MCF 10A (cell line): ENCODE measurements at places on chromosomes 7 and 10. TPM values are rescaled to one million over a fixed set of nuclear protein-coding genes. Genes with fewer than 3 reads are reported as not detected.

DNA sequence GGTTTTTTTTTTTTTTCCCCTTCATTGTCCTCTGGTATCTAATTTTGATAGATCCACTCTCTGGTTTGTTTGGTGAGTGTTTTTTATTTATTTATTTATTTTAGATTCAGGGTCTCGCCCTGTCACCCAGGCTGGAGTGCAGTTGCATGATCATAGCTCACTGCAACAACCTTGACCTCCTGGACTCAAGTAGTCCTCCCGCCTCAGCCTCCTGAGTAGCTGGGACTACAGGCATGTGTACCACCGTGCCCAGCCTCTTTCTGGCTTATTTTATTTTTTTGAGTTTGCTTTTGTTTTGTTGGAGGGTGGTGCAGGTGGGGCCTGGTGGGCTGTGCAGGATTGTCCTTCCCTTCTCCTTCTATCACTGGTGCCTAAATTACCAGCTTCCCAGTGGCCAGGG lies 187.2 kb upstream of the SH2B2 start:
- H3K27me3 ChIP-seq = no peaks in the 10 kb centered on the region
- DNase-seq = no peak
- H3K4me3 ChIP-seq = no peak overlapping the region
- peaks cover 6% of the 10 kb centered on the region for H3K4me1 ChIP-seq
- H3K27ac ChIP-seq = no peak overlapping the region
- peaks cover 37% of the 10 kb centered on the region for H3K36me3 ChIP-seq

GRCh38 chr7:102392330-102392729 lies 3.8 kb upstream of the PRKRIP1 start:
- H3K27me3 ChIP-seq = no peaks in the 10 kb centered on the region
- no peak for DNase-seq
- H3K36me3 ChIP-seq = peaks cover 33% of the 10 kb centered on the region

DNA sequence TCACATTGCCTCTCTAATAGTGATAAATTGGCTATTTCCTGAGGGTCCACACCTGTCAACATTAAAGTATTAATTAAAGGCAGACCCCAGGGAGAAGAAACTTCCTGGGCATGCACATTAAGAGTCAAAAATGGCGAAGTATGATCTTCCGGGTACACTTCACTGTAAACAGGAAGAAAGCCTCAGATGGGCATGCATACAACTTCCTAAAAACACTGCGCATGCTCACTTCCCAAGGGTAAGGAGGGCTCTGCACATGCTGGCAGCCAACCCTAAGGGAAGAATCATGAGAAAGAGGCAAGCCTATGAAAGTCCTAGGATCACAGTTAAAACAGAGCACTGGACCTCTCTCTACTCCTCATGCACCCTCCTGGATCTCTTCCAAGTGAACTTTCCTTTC lies 80.1 kb upstream of the IMMP2L start:
- H3K4me1 ChIP-seq = no peaks in the 10 kb centered on the region
- H3K27ac ChIP-seq = no peak overlapping the region

- DNase-seq = no peak
- no peaks in the 10 kb centered on the region for H3K36me3 ChIP-seq
- H3K27me3 ChIP-seq = peaks cover 30% of the 10 kb centered on the region
- peaks cover 5% of the 10 kb centered on the region for H3K4me1 ChIP-seq
- H3K4me3 ChIP-seq = no peak overlapping the region
- H3K27ac ChIP-seq = no peak overlapping the region
Observed at GRCh38 chr10:49005270-49005669, 65.6 kb upstream of the LRRC18 start.

GRCh38 chr10:133069033-133069525 lies 18.6 kb upstream of the ADGRA1 start:
- no peak overlapping the region for H3K4me3 ChIP-seq
- H3K36me3 ChIP-seq = no peaks in the 10 kb centered on the region
- H3K4me1 ChIP-seq = no peaks in the 10 kb centered on the region
- no peak for DNase-seq

DNA sequence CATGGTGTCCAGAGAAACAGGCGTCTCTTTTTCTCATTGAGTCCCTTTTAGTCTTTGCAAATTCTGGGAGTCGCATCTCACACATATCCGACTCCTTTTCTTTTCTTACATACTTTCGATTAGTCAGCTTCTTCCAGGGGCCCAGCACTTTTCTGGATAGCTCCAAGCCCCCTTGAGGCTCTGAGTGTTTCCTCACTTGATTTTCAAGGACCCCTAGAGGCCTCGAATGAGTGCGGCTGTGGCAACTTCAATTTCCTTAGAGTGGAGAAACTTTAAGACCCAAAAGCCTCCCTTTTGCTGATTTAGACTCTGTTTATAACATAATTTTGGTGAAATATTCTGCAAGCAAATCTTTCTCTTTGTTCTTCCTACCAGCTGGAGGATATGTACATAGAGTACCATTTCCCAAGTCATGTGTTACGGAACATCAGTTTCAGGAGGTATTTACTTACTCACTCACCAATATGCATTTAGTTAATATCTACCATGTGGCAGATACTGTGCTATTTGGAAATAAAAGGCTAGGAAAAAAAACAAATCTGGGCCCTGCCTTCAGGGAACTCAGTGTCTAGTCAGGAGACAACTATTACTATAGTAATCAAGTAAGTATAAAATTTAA lies 555.2 kb downstream of the REEP3 start:
- H3K4me1 ChIP-seq = peaks cover 4% of the 10 kb centered on the region
- no peak for DNase-seq
- no peaks in the 10 kb centered on the region for H3K36me3 ChIP-seq
- no peaks in the 10 kb centered on the region for H3K27me3 ChIP-seq
- no peak overlapping the region for H3K4me3 ChIP-seq

DNA sequence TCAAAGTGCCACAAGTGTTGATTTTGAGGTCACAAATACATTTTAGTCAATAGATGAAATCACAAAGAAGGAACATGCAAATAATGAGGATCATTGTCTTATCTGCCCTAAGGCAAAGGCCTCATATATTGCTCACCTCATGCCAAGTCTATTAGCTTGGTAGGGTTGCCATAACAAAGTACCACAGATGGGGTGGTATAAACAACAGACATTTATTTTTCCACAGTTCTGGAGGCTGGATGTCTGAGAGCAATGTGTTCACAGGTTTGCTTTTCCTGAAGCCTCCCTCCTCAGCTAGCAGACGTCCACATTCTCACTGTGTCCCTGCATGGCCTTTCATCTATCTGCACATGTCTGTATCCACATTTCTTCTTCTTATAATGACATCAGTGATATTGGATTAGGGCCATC lies 59.6 kb downstream of the RELN start:
- H3K27me3 ChIP-seq = peaks cover 40% of the 10 kb centered on the region
- H3K36me3 ChIP-seq = no peaks in the 10 kb centered on the region
- DNase-seq = no peak
- no peaks in the 10 kb centered on the region for H3K4me1 ChIP-seq

DNA sequence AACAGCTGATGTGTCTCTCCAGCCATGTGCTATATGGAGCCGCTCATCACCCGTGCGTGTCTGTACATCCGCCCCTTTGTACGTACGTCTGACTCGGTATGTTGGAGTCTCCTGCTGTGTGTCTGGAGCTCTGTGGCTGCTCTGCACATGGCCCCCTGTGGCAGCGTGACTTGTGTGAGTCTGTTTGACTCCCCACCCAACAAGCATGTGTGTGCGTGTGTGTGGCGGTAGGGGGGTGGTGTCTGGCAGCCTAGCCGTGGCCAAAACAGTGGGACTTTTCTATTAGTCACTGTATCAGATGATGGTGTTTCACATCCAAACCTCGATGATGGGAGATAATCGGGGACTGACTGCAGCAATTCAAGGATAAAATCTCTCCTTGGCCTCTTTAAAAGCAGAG lies 94.1 kb downstream of the COL13A1 start:
- H3K4me3 ChIP-seq = no peak overlapping the region
- no peaks in the 10 kb centered on the region for H3K27me3 ChIP-seq
- no peak overlapping the region for H3K27ac ChIP-seq
- no peak for DNase-seq
- H3K36me3 ChIP-seq = no peaks in the 10 kb centered on the region

DNA sequence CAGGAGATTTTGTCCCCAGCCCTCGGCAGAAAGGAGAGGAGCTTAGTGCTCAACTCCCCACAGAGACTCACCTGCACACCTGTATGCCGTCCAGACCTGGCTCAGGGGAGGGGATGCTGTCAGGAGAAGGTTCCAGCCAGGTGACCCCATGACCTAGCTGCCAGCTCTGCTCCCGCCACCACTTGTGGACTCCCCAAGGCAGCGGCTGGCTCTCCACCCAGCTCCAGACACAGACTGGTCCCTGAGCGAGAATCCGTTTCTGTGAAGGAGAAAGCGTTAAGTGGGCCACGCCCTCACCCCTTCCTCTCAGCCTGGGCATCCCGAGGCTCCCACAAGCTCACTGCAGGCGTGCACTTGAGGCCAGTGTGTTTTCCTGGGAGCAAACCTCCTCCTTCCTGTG lies 76.4 kb downstream of the RGS10 start:
- no peak overlapping the region for H3K4me3 ChIP-seq
- no peak for DNase-seq
- H3K36me3 ChIP-seq = no peaks in the 10 kb centered on the region

DNA sequence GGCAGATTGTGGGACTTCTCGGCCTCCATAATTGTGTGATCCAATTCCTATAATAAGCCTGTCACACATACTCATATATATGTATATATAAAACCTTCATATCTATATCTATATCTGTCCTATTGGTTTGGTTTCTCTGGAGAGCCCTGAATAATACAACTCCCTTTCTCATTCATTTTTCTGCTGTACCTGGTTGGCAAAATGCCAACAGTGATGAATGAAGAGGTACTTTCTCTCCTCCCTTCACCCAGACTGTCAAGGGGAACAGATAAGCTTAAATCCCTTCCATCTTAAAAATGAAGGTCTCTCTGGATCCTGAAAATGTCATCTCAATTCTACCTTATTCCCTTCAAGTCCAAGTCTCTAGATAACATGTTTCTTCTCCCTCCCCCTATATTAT lies 60.3 kb upstream of the FOXP2 start:
- H3K4me3 ChIP-seq = no peak overlapping the region
- no peaks in the 10 kb centered on the region for H3K36me3 ChIP-seq
- peaks cover 34% of the 10 kb centered on the region for H3K27me3 ChIP-seq
- DNase-seq = no peak
- H3K27ac ChIP-seq = no peak overlapping the region

DNA sequence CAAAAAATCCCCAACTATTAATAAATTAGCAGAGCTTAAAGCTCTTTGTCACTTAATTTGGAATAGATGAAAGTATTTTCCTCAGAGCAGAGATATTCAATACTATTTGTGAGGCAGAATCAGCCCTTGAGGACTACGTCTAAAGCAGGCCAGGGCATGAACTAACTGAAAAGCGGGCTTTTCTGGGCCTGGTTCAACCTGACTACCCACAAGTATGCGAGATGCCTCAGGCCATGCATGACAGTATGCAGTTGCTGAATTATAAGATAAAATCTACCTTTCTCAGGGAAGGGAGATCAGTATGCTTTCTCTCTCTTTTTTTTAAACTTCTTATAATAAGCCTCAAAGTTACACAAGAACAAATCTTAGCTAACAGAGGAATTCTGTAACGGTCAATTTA lies 20.1 kb downstream of the TMEM168 start:
- DNase-seq = peak; percentile 87
- no peak overlapping the region for H3K4me3 ChIP-seq
- peak overlapping the region; percentile 82 for H3K27ac ChIP-seq
- H3K27me3 ChIP-seq = no peaks in the 10 kb centered on the region

DNA sequence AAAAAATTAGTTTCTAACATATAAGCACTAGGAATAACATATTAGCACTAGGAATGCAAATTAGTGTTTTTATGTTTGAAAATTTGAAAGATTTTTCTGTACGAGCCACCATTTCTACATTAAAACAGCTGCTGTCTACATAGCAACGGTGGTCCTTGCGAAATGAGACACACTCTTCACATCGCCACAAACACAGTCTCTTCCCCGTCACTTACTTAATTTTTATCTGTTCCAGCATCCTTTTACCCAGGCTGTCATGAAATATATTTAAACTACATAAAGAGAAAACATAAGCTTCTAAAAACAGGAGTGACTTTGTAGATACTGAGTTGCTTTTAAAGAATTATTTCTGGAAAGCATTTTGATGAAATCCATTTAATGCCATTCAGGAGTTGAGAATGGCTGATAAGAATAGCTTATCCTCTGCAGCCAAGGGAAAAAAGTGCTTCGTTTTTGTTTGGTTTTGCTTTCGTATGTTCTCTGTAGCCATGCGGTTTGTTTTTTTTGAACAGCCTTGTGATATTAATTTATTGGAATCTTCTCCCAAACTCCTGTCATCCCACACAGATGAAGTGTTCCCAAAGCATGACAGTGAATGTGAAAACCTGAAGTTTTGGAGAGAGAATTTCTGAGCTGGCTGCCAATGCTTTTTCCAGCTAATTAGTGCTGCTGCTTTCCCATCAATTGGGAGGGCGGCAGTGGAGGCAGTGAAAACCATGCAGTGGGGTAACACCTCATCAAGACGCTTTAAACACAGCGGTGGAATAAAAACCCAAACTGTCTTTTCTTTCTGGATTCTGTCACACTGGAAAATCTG lies 603.7 kb upstream of the ADARB2 start:
- DNase-seq = no peak
- no peaks in the 10 kb centered on the region for H3K4me1 ChIP-seq
- H3K36me3 ChIP-seq = no peaks in the 10 kb centered on the region
- H3K27me3 ChIP-seq = no peaks in the 10 kb centered on the region
- no peak overlapping the region for H3K4me3 ChIP-seq

DNA sequence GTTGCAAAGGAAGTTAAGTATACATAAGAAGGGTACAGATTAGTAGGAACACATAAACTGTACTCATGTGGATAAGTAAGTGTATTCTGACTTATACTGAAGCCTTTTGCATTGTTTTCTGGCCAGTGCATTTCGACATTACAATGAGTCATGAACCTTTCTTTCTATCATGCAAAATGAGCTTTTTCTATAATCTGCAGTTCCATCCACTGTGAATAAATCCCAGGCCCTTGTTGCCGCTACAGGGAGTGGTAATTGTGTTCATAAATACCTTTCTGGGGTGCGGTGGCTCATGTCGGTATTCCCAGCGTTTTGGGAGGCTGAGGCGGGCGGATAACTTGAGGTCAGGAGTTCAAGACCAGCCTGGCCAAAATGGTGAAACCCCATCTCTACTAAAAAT lies 858.3 kb downstream of the GRM8 start:
- DNase-seq = peak; percentile 78
- peaks cover 29% of the 10 kb centered on the region for H3K4me1 ChIP-seq
- H3K27me3 ChIP-seq = no peaks in the 10 kb centered on the region
- H3K27ac ChIP-seq = peak overlapping the region; percentile 47
- peaks cover 7% of the 10 kb centered on the region for H3K36me3 ChIP-seq

- H3K27ac ChIP-seq = no peak overlapping the region
- no peaks in the 10 kb centered on the region for H3K4me1 ChIP-seq
- H3K4me3 ChIP-seq = no peak overlapping the region
- H3K36me3 ChIP-seq = peaks cover 16% of the 10 kb centered on the region
- H3K27me3 ChIP-seq = no peaks in the 10 kb centered on the region
Observed at GRCh38 chr7:152859781-152860191, 100.2 kb downstream of the ACTR3B start.

Gene PDCD4
- 80.7 and 133 TPM in 2 replicates for total RNA-seq

Gene CREB3L2
- total RNA-seq = 74.2 and 79.4 TPM in 2 replicates

Gene PIP
- total RNA-seq = not detected in 2 replicates

Gene CFAP58
- 0.89 and 1.1 TPM in 2 replicates for total RNA-seq

Gene PHKG1
- 1.2 and 2.4 TPM in 2 replicates for total RNA-seq

Gene C10orf67
- 0.15 and 0.21 TPM in 2 replicates for total RNA-seq
